ENCODE measurements at places on chromosomes 2 and 18. TPM values are rescaled to one million over a fixed set of nuclear protein-coding genes. Genes with fewer than 3 reads are reported as not detected.

DNA sequence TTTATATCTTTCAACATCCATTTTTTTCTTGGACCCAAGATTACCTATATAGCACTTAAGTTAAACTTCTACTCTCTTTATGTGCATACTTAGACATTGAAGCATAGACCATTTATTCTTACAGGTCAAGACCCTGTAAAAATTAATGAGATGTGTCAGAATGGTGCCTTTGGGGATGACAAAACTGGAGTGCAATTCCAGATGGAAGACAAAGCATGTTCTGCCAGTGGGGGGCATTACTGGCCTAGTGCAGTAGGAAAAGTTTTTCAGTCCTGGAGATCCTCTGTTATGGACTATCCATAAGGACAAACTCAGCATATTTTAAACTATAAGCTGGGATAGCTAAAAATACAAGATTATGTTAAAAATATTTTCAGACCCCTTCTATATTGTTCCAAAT lies 57.8 kb upstream of the MMADHC start:
- no peak overlapping the region for H3K4me3 ChIP-seq
- no peaks in the 10 kb centered on the region for H3K27me3 ChIP-seq
- no peak overlapping the region for H3K27ac ChIP-seq
- no peaks in the 10 kb centered on the region for H3K36me3 ChIP-seq

GRCh38 chr2:109408043-109408335 lies 205.8 kb downstream of the SEPTIN10 start:
- peaks cover 12% of the 10 kb centered on the region for H3K4me1 ChIP-seq
- no peaks in the 10 kb centered on the region for H3K27me3 ChIP-seq
- DNase-seq = no peak
- no peak overlapping the region for H3K27ac ChIP-seq
- no peak overlapping the region for H3K4me3 ChIP-seq

DNA sequence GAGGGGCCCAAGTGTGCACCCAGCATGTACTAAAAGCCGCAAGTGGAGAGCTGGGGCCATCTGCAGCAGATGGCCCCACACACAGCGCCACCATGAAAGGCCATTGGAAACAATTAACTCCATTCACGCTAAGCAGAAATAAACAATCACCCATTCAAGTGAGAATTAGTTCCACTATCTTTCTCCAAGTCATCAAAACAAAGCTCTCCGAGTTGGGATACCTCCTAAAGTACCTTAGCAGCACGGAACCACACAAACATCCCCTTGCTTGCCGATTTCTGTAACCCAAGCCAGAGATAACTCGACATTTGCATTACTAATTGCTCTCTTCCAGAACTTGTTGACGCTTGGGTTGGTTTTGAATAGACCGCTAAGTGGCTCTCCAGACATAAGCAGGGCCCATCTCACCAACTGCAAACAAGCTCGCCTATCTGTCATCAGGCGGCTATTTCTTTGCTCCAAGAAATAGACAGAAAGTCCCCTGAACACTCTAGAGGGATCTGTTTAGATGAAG lies 840.6 kb upstream of the SALL3 start:
- H3K4me1 ChIP-seq = no peaks in the 10 kb centered on the region
- DNase-seq = no peak
- H3K36me3 ChIP-seq = no peaks in the 10 kb centered on the region
- H3K27me3 ChIP-seq = no peaks in the 10 kb centered on the region

The SPHKAP gene
- not detected for total RNA-seq

The POTEI gene
- total RNA-seq = not detected
